Activated B cell treated with CpG ODN at 0.5 μM for 24 hours (primary cell): ENCODE measurements at places on chromosomes 7 and 10. TPM values are rescaled to one million over a fixed set of nuclear protein-coding genes. Genes with fewer than 3 reads are reported as not detected.

- H3K27ac ChIP-seq, result no peak overlapping the region
- no peaks in the 10 kb centered on the region for H3K4me1 ChIP-seq
- H3K4me3 ChIP-seq, result no peak overlapping the region
- H3K36me3 ChIP-seq, result no peaks in the 10 kb centered on the region
Measured at GRCh38 chr7:41005374-41005901, 697.5 kb downstream of the INHBA start.

- no peaks in the 10 kb centered on the region for H3K36me3 ChIP-seq
- no peak overlapping the region for H3K4me3 ChIP-seq
- H3K4me1 ChIP-seq, result no peaks in the 10 kb centered on the region
- H3K27me3 ChIP-seq, result peaks cover 19% of the 10 kb centered on the region
- H3K27ac ChIP-seq, result no peak overlapping the region
Measured at GRCh38 chr10:91614225-91614624, 18.6 kb downstream of the PPP1R3C start.

- H3K36me3 ChIP-seq, result no peaks in the 10 kb centered on the region
- no peaks in the 10 kb centered on the region for H3K4me1 ChIP-seq
- H3K27me3 ChIP-seq, result no peaks in the 10 kb centered on the region
- no peak overlapping the region for H3K4me3 ChIP-seq
- H3K27ac ChIP-seq, result no peak overlapping the region
- DNase-seq, result no peak
Measured at GRCh38 chr10:52897162-52897561, 124.6 kb upstream of the MBL2 start.

DNA sequence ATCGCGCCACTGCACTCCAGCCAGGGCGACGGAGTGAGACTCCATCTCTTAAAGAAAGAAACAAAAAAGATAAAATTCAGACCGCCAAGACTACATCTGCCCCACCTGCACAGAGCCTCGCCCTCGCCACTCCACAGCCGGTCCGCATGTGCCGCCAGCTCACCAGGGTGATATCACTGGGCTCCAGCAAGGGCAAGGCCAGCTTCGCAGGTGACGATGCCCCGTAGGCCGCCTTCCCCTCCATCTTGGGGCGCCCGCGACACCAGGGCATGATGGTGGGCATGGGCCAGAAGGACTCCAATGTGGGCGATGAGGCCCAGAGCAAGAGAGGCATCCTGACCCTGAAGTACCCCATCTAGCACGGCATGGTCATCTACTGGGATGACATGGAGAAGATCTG lies 34.0 kb downstream of the KIFBP start:
- H3K36me3 ChIP-seq, result peaks cover 10% of the 10 kb centered on the region
- H3K27ac ChIP-seq, result no peak overlapping the region
- H3K4me1 ChIP-seq, result no peaks in the 10 kb centered on the region
- no peak for DNase-seq
- H3K4me3 ChIP-seq, result no peak overlapping the region

DNA sequence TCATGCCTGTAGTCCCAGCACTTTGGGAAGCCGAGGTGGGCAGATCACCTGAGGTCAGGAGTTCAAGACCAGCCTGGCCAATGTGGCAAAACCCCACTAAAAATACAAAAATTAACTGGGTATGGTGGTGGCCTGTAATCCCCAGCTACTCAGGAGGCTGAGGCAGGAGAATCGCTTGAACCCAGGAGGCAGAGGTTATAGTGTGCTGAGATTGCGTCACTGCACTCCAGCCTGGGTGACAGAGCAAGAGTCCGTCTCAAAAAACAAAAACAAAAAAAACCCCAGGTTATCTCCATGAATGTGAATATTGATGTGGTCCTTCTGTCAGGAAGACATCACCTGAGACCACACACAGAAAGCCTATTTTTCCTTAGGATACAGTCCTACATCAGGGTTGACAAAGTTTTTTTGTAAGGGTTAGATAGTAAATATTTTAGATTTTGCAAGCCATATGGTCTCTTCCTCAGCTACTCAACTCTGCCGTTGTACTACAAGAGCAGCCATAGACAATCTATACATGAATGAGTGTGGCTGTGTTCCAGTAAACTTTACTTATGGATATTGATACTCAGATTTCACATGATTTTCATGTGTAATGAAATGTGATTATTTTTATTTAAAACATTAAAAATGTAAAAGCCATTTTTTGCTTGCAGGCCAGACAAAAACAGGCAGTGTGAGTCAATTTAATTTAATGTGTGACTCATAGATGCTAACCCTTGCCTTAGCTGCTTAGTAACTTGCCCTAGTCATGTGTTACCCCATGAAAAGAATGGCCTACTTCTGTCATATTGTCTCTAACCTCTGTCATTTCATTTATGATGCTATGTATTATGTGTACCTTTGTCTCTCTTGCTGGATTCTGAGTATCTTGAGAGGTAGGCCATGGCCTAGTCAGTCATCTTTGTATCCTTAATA lies 78.1 kb downstream of the TPST1 start:
- peaks cover 2% of the 10 kb centered on the region for H3K36me3 ChIP-seq
- no peak for DNase-seq
- no peaks in the 10 kb centered on the region for H3K27me3 ChIP-seq
- H3K4me1 ChIP-seq, result peaks cover 8% of the 10 kb centered on the region
- H3K27ac ChIP-seq, result no peak overlapping the region

DNA sequence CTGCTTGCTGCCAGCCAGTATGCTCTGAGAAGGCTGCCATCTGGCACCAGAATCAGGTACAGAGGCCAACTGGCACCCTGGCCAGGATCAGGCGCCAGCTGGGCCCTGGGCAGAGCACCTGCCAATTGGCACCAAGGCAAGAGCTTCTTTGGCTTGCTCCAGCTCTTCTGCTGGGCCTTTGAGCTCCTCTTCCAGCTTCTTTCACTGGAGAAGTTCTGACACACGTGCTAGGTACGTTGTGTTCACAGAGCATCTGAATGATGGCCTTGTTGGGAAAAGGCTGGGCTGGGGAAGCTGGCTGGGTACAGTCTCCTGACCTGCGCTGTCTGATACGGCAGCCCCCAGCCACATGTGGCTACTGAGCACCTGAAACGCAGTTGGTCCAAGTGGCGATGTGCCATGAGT lies 31.7 kb upstream of the OPALIN start:
- H3K4me1 ChIP-seq, result no peaks in the 10 kb centered on the region
- no peak overlapping the region for H3K27ac ChIP-seq
- H3K4me3 ChIP-seq, result no peak overlapping the region
- no peak for DNase-seq
- H3K27me3 ChIP-seq, result peaks cover 11% of the 10 kb centered on the region
- no peaks in the 10 kb centered on the region for H3K36me3 ChIP-seq

- H3K27me3 ChIP-seq, result peaks cover 18% of the 10 kb centered on the region
- H3K27ac ChIP-seq, result no peak overlapping the region
- no peak for DNase-seq
- peaks cover 8% of the 10 kb centered on the region for H3K4me1 ChIP-seq
Measured at GRCh38 chr10:101723176-101723575, 28.2 kb upstream of the FBXW4 start.

DNA sequence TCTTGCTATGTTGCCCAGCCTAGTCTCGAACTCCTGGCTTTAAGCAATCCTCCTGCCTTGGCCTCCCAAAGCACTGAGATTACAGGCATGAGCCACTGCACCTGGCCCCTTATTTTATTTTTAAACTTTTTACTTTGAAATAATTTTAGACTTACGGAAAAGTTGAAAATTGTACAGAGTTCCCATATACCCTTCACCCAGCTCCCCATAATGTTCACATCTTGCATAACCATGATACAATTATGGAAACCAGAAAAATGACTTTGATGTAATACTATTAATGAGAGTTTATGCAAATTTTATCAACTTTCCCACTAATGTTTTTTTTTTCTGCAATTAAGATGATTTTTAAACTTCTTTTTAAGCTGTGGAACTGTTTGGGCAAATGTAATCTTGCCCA lies 58.3 kb downstream of the CDH23 start:
- H3K4me3 ChIP-seq, result no peak overlapping the region
- no peaks in the 10 kb centered on the region for H3K36me3 ChIP-seq
- H3K27ac ChIP-seq, result no peak overlapping the region
- H3K27me3 ChIP-seq, result peaks cover 9% of the 10 kb centered on the region

GRCh38 chr7:76409537-76409936 lies at the start of gene SSC4D:
Gene SSC4D (minus strand): TSS chr7:76409697. CDS start chr7:76404439, 5,258 bp downstream.
- H3K4me3 ChIP-seq, result no peak within 1 kb of the TSS
- no peaks in the 10 kb centered on the region for H3K27me3 ChIP-seq
- DNase-seq, result no peak
- no peaks in the 10 kb centered on the region for H3K4me1 ChIP-seq
- H3K36me3 ChIP-seq, result no peaks in the 10 kb centered on the region

GRCh38 chr7:32154797-32155196 lies 84.6 kb upstream of the PDE1C start:
- H3K27ac ChIP-seq, result no peak overlapping the region
- no peaks in the 10 kb centered on the region for H3K4me1 ChIP-seq
- H3K4me3 ChIP-seq, result no peak overlapping the region
- no peaks in the 10 kb centered on the region for H3K27me3 ChIP-seq
- H3K36me3 ChIP-seq, result no peaks in the 10 kb centered on the region

DNA sequence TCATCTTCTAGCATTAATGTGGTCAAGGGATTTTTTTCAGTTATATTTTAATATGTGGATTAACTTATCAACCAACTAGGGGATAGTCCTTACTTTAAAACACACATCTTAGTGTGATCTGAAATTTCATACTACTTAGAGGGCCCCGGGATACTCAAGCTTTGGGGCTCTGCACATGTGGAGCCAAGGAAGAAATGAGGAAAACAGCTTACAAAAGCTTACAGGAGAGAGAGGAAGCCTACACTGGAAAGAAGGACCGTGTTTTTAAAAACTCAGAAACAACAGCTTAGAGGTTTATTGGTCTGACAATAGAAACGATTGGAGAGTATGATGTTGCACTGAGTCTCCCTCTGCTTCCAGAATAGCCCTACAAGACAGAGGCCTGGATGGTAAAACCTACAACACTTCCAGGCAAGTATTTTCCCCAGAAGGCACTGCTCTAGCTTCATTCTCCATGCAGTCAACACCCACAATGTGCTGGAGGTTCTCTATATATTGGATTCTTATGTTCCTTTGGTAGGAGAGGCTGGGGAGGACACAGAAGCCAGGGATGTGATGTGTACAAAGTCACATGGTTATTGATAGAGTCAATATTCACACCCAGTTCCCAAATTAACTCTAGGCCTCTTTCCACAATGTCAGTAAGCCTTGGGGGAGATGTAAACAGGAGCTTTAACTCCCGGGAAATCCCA lies 47.3 kb downstream of the JCAD start:
- no peaks in the 10 kb centered on the region for H3K4me1 ChIP-seq
- DNase-seq, result no peak
- H3K27ac ChIP-seq, result no peak overlapping the region
- H3K36me3 ChIP-seq, result no peaks in the 10 kb centered on the region
- no peak overlapping the region for H3K4me3 ChIP-seq
- peaks cover 11% of the 10 kb centered on the region for H3K27me3 ChIP-seq

DNA sequence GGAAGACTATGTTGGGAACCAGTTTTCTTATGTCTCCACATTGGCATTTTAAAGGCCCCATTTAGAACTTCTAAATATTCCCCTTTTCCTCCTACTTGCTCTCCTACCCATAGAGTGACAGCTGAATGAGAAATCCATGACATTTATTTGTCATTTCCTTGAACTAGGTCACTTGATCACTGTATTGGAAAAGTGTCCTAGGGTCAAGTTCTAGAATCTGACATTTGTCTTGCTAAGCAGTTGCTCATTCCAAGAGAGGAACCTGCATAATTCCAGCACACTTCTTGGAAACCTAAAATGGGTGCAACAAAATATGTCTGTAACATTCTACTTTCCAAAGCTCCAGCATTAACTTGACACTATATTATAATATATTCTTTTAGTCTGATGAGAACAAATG lies 3.6 kb upstream of the DPY19L1 start:
- no peak overlapping the region for H3K27ac ChIP-seq
- no peak for DNase-seq
- H3K4me1 ChIP-seq, result peaks cover 13% of the 10 kb centered on the region
- no peak overlapping the region for H3K4me3 ChIP-seq
- peaks cover 5% of the 10 kb centered on the region for H3K27me3 ChIP-seq

GRCh38 chr7:108120933-108121332 lies 9.2 kb downstream of the LAMB4 start:
- H3K4me1 ChIP-seq, result no peaks in the 10 kb centered on the region
- H3K36me3 ChIP-seq, result no peaks in the 10 kb centered on the region
- H3K27me3 ChIP-seq, result no peaks in the 10 kb centered on the region
- no peak for DNase-seq
- H3K4me3 ChIP-seq, result no peak overlapping the region

GRCh38 chr7:156833312-156833711 lies 59.7 kb downstream of the LMBR1 start:
- H3K27ac ChIP-seq, result no peak overlapping the region
- no peak for DNase-seq
- H3K36me3 ChIP-seq, result peaks cover 30% of the 10 kb centered on the region

DNA sequence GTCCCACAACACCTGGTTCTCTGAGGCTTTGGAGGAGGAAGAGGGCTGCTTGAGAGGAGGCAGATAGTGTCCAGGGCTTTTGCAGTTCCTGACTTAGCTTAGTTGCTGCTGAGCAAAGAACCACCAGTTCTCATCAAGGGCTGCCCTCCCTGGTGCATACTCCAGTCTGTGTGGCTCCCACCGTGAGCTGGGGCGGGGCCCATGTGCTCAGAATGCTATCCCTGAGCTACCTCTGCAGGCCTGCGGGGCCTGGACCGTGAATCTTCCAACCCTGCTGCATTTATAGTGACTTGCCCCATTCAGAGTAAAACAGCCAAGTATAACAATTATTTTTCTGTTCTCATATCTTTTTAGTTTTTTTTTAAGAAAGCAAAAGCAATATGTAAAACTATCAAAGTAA lies 49.2 kb downstream of the TACR2 start:
- H3K36me3 ChIP-seq, result peaks cover 83% of the 10 kb centered on the region
- no peak overlapping the region for H3K4me3 ChIP-seq
- no peaks in the 10 kb centered on the region for H3K27me3 ChIP-seq
- H3K27ac ChIP-seq, result no peak overlapping the region
- H3K4me1 ChIP-seq, result no peaks in the 10 kb centered on the region
- DNase-seq, result no peak

Gene CHN2
- total RNA-seq, result 1.1 and 1.8 TPM in 2 replicates

Gene AKR1C2
- not detected in 2 replicates for total RNA-seq

Gene SLC29A4
- total RNA-seq, result 0.32 and 0.38 TPM in 2 replicates
